Ovary (tissue), 10 donors: ENCODE measurements at places on chromosomes 5 and 9. TPM values are rescaled to one million over a fixed set of nuclear protein-coding genes. Genes with fewer than 3 reads are reported as not detected.

DNA sequence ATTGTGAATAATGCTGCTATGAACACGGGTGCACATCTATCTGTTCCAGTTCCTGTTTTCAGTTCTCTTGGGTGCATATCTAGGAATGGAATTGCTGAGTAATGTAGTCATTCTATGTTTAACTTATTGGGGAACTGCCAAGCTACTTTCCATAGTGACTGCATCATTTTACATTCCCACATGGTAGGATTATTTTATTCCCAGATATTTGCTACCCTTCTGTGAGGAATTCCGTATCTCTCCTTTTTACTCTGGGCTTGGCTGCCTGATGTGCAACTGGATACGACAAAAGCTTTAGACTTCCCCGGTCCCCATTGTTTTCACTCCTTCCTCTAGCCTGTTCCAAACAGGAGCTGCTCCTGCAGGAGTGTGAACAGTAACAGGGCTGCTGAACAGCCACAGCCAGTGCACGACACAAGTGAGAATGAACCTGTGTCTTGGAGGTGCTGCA, 7.2 kb downstream of the TAS2R1 start:
- no peak for DNase-seq

DNA sequence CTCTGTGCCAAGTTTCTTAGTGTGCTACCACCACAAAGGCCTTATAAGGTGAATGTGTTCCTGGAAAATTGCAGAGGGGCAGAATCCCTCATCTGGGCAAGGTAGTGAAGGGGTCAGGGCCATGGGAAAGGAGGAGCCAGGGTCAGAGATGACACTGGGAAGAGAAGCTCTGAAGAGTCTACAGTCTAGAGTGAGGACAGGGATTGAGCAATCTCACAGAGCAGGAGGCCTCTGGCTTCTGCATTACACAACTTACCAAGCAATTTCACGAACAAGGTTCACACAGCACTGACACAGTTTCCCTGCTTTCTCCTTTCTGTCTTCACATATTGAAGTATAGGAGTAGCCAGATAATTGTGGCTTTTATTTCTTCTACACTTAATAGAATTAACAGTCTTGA, 24.5 kb upstream of the IDNK start:
- DNase-seq: no peak

- no peak for DNase-seq
These were observed 226.6 kb downstream of the SAXO1 start for GRCh38 chr9:18806232-18807080.

DNA sequence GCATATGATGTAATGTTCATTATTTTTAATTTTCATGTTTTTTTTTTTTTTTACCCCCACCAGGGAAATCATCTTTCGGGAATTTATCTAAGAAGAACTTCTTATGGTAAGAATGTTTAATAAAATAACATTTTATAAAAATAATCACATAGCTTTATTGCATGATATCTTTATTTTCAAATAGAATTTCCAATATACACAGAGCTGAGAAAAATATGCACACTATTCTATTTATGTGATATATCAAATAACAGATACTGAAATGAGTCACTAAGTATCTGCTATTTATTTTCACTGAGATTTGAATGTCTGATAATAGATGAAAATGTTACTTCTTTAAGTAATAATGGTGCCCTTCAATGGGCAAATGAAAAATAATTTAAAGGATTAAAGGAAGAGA, 1217.3 kb downstream of the MAT2B start:
- DNase-seq: no peak

GRCh38 chr9:99411068-99411467, 189.0 kb downstream of the SEC61B start:
- DNase-seq: no peak

GRCh38 chr9:110309681-110310080, 28.0 kb downstream of the TXNDC8 start:
- DNase-seq: no peak

DNA sequence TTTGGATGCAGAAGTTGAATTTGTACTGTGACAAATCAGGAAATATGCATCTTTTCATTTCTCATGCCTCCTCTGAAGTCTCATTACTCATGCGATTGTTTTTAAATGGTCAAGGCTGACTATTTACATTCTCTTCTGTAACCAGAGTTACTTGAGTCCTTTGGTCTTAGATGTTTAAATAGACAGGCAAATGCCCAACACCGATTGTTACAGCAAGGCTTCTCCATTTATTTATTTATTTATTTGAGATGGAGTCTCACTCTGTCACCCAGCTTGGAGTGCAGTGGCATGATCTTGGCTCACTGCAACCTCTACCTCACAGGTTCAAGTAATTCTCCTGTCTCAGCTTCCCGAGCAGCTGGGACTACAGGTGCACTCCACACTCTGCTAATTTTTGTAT, 72.7 kb upstream of the SLC28A3 start:
- no peak for DNase-seq

Gene CNTFR
- 1.3 TPM for total RNA-seq

Gene ANKRD34B
- total RNA-seq: under 0.01 TPM

Gene HTR1A
- 1.7 TPM for total RNA-seq

DNA sequence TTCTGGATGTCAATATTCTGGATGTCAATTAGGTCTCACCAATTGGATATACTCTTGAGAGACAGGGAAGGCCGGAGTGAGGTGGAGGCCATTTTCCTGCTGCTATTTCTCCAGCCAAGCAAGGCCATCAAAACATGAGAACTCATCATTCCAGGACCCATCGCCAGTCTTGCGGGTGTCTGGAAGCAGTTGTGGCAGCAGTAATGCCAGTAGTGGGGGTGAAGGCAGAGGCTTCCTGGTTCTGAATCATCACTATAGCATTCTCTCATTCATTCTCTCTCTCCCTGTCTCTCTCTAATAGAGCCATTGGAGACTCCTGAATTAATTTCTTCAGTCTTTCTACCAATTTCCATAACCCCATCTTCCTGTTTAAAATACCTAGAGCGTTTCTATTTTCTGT, 71.8 kb downstream of the EGFLAM start:
- DNase-seq: no peak

Gene GGTA1
- total RNA-seq: 0.38 TPM

Gene DNAH5
- 9.8 TPM for total RNA-seq

Gene MCIDAS
- not detected for total RNA-seq

DNA sequence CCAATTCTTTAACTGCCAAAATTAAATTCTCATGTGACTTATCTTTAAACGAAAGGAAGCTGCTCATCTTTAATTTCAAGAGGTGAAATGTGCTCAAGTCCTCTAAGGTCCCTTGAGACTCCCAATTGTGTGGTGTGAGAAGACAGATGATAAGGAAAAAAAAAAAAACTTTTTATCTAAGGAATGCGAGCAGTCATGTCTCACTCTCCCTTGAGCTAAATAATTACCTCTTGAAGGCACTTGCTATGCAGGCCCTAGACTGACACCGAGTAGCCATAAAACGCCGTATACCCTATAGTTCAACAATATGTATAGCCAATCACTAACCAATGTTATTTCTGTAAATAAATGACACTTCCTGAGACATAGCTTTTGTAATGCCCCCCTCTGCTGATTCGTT, 1.5 kb upstream of the DTWD2 start:
- no peak for DNase-seq

DNA sequence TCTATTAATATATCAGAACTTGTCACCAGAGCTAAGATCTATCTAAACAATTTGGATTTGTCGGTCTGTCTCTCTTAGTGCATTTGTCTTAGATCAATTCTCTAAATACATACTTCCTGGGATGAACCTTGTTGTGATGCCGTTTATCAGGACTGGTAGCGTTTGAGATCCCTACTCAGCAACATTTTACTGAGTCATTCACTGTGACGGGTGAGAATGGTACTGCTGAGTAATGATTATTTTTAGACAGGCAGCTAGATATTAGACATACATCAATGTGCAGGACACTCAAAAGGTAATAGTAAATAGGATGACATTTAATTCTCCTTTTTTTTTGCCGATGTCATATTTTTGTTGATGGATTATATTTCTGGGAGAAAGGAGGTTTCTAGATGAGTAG, 209.0 kb downstream of the CSNK1G3 start:
- no peak for DNase-seq

GRCh38 chr5:174675110-174675509, 49.3 kb upstream of the MSX2 start:
- no peak for DNase-seq

Gene FGF10
- total RNA-seq: 12.9 TPM

DNA sequence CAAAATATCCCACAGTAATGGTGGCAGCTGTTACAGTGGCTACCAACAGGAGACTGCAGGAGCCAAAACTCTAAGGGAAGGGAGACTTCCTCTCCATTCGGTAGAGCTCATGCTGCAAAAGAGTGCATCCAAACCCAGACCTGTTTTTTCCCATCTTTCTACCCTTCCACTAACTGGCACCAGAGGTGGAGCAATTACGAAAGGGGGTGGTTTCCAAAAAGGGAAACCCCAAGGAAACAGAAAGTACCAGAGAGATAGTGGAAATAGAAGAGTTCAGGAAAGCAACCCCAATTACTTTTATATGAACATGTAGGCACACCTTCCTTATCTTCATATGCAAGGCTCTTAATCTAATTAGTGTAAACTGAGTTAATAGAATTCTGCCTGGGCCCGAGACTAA, 7.3 kb upstream of the WDR41 start:
- no peak for DNase-seq

DNA sequence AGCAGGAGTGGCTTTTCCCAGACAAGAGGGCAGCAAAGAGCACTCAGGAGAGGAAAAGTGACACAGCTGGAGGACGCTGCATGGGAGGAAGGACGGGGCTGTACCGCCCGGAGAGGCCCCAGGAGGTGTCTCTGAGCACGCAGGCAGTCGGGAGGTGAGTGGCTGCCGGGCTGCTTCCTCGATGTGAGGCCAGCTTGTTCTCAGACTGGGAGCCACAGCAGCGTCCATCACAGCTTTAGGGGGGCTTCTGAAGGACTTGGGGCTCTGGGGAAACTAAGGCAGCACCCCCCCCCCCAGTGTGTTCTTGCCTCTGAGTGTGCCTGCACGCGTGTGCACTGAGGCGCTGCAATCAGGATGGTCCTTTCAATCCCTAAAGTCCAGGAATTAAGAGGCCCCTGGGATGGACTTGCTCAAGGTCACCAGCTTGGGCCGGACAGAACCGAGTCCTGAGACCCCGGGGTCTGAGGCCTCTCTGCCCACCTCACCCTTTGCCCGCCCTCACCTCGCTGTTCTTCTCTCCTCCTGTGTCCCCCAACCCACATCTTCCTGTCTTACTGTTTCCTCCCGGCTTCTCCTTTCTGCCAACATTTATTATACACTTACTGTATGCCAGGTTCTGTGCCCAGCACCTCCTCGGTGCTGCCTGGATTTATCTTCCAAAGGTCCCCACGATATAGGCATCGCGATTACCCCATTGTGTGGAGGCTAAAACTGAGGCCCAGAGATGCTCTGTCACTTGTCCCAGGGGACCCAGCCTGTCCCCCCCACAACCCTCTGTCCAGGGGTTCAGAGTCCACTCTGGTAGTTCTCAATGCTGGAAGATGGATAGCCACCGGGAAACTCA, 32.9 kb downstream of the FAM163B start:
- no peak for DNase-seq

Gene LRRC19
- not detected for total RNA-seq

Gene FAM174A
- 14.2 TPM for total RNA-seq

DNA sequence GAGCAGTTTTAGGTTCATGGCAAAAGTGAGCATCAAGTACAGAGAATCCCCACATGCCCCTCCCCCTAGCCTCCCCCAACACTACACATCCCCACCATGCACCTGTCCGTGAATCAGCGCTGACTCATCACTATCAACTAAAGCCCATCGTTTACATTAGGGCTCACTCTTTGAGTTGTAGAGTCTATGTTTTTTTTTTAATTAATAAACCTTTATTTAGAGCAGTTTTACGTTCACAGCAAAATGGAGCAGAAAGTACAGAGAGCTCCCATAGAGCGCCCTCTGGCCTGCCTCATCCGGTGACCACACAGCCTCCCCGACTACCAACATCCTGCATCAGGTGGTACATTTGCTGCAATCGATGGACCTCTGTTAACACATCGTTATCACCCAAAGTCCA, 47.9 kb upstream of the UNC5A start:
- DNase-seq: no peak

DNA sequence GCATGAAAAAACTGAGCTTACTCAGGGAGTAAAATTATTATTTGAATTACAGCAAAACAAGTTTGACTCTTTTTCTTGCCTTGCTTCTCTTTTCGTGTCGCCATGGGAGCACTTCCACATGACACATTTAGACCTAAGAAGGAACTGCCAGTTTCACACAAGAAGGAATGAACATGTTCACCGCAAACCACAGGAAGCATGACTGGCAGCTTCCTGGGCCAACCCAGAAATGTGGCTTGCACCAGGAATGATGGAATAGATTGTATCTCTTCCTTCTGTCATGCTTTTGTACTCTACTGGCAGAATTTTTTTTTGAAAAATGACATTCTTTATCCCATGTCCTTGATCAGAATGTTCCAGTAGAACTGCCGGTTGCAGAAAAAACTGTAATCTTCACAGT, 32.9 kb upstream of the MAN2A1 start:
- no peak for DNase-seq

- no peak for DNase-seq
These were observed 63.3 kb upstream of the GAS1 start for GRCh38 chr9:87010626-87011025.

Gene CYLC2
- total RNA-seq: not detected

Gene IRX1
- total RNA-seq: not detected

Gene PKD2L2
- total RNA-seq: not detected

DNA sequence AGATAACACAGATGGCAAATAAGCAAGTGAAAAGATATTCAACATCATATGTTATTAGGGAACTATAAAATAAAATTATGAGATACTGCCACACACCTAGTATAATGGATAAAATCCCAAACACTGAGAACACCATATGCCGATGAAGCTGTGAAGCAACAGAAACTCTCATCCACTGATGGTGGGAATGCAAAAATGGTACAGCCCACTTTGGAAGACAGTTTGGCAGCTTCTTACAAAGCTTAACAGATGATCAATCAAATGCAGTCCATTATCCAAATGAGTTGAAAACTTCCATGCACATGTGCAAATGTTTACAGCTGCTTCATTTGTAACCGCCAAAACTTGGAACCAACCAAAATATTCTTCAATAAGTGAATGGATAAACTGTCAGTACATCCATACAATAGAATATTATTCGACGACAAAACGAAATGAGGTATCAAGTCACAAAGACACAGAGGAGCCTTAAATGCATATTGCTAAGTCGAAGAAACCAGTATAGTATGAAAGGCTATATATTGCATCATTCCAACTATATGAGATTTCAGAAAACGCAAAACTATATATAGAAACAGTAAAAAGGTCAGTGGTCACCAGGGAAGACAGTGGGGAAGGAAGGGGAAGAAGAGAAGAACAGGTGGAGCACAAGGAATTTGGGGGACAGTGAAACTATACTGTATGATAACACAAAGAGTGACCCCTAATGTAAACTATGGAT, 14.9 kb downstream of the PFDN1 start:
- no peak for DNase-seq

DNA sequence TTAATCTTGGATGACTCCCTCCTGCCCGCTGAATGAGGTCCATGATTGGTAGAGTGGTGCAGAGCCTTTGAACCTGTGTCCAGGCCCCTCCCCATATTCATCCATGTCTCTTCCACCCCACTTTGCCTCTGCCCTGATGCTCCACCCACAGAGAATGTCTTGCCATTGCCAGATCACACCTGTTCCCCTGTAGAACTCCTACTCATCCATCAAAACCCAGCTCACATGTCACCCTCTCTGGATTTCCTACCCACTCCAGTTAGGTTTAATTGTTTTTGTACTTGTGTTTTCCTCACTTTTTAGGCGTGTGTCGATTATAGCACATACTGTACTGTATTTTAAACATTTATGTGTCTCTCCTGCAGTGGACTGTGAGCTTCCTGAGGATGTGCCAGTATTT, 107.0 kb upstream of the CTSL start:
- DNase-seq: no peak
